ENCODE measurements at places on chromosomes 11 and 22.

- no peak for DNase-seq
Observed at GRCh38 chr11:3903207-3903896, 47.9 kb downstream of the STIM1 start.

DNA sequence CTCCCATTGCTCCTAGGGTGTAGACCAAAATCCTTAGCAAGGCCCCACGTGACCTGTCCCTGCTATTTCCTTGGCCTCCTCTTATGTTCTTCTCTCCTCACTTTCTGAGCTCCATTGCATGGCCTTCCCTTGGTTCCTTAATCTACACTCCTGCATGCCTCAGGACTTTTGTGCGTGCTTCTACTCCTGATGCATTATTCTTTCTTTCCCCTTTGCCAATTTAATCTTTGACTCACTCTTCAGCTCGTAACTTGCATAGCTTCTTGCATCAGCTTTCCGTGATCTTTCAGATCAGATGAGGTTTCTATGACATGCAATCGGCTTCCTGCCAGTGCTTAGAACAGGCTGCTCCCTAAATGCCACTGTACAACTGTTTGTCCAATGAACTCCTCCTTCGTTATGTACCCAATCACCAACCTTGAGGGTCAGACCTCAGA, 261.6 kb upstream of the CADM1 start:
- no peak for DNase-seq

DNA sequence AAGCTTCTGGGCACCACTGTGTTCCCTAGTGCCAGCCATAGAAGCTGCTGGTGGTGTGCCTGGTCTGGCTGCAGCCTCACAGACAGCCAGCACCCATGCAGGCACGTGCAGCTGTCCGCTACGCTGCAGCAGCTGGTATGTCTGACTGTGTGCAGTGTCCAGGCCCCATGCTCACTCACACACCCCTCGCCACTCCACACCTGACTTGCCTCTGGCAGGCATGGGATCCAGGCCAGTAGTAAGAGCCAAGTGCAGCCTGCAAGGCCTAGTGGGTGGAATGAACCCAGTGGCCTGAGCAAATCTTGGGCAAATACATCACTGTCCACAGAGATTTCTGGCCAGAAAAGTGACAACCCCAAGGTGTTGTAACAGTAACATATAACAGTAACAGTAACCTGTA, 111.9 kb downstream of the ARHGAP20 start:
- DNase-seq = no peak

DNA sequence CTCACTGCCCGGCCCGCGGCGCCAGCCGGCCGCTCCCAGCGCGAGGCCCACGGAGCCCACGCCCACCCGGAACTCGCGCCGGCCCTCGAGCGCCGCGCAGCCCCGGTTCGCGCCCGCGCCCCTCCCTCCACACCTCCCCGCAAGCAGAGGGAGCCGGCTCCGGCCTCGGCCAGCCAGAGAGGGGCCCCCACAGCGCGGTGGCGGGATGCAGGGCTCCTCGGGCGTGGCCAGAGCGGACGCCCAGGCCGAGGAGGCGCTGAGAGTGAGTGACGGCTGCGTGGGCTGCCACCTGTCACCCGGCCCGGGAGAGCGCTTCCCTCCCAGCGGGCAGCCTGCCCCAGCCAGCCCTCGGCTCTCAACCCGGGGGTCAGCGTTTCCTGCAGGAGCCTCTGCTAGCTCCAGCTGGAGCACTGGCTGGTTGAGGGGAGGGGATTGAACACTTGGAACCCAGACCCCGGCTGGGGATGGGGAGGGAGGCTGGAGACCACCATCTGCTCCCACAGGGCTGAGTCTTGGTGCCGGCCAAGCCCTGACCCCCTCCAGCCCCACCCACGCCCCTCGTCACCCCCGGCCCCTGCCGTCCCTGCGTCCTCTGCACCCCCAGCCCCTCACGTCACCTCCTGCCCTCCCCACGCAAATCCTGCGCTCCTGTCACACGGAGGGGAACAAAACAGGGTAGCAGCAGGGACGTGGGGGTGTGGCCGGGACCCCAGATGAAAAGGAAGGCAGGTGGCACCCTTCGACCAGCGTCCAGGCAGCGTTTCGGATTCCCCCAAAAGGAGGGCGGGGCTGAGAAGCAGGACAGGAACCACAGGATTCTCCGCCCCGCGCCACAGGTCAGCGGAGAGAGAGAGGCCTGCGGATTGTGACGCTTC, 157.0 kb downstream of the BRD1 start:
- no peak for DNase-seq

DNA sequence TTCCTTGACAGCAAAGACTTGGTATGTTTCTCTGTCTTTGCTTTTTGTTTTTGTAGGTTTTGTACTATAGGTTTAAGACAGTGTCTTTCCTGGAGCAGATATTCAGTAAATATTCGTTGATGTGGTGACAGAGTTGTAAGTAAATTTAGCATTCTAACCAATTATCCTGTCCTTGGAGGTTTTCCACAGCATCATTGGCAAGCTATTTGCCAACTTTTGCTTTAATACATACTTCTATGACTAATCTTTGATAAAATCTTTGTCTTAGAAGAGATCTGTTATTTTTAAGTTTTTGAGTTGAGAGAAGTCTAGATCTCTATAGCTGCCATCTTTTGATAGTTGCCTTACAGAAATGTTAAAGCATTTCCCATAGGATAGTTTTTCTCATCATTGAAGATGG, 3.8 kb downstream of the USP47 start:
- no peak for DNase-seq

Measured in NCI-H460 (cell line).